ENCODE measurements at places on chromosomes 4 and X. TPM values are rescaled to one million over a fixed set of nuclear protein-coding genes. Genes with fewer than 3 reads are reported as not detected.

Gene PNMA3
- 1.8 TPM for total RNA-seq

Gene PDE5A
- 7.6 TPM for total RNA-seq

Gene RPL9
- total RNA-seq = 731 TPM

GRCh38 chr4:48902266-48902665 is 4.3 kb downstream of the OCIAD2 start:
- no peak for DNase-seq

Data from left ventricle myocardium superior (tissue), 1 donor.